ENCODE measurements at places on chromosomes 5 and 9.

GRCh38 chr9:124213396-124213795 lies 44.4 kb upstream of the NEK6 start:
- DNase-seq, result no peak

DNA sequence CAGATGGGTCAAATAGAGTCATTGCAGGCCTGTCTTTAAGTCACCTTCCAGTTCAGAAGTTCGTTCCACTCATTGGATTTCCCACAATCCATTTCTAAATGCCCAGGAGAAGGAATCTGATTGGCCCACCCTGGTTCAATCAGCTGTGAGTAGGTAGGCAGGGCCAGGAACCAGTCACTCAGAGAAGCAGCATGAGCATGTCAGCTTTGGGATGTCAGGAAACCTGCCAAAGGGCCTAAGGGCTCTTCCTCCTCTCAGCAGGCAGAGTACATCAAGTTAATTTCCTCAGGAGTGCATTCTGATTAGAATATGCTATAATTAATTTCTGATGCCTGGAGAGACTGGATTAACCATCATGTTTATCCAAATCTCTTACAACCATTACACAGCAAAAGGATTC lies 412.9 kb upstream of the CCNH start:
- no peak for DNase-seq

GRCh38 chr9:27377147-27377807 lies 80.3 kb upstream of the EQTN start:
- no peak for DNase-seq

- no peak for DNase-seq
These were observed 246.5 kb upstream of the ATP10B start for GRCh38 chr5:161098516-161098915.

GRCh38 chr5:115626445-115626823 lies 598 bp upstream of the TMED7 start:
- DNase-seq, result no peak

DNA sequence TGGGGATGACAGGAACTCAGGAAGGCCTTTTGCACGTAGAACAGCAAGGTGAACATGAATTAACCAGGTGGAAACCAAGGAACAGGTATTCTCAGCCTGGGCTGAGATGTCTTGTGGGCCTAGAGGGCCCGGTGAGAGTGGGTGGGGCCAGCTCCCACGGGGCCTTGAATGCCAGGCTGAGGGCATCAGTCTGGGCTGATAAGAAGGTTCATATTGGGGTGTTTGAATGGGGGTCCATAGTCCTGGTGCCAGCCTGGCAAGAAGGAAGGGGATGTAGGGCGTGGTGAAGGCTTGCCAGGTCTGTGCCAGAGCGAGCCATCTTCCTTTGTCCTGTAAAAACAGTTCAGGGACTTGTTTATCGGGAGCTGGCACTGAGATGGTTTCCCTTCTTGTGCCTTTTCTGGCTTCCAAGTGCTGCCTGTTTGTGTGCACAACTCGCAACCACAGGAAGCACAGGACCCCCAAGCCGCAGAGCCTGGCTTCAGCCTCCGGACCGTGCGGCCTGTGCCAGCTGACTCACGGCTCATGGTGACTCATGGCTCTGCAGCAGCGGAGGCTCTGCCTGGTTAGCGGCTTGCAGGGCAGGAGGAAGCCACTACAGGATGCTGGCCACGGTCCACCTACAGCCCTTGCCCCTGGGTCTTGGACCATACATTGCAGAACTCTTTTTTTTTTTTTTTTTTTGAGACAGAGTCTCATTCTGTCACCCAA lies 2.4 kb downstream of the CARD19 start:
- DNase-seq, result no peak

- DNase-seq, result no peak
These were observed 839.9 kb downstream of the MAT2B start for GRCh38 chr5:164345173-164345849.
